Panc1 (cell line): ENCODE measurements at places on chromosomes 7 and 10. TPM values are rescaled to one million over a fixed set of nuclear protein-coding genes. Genes with fewer than 3 reads are reported as not detected.

DNA sequence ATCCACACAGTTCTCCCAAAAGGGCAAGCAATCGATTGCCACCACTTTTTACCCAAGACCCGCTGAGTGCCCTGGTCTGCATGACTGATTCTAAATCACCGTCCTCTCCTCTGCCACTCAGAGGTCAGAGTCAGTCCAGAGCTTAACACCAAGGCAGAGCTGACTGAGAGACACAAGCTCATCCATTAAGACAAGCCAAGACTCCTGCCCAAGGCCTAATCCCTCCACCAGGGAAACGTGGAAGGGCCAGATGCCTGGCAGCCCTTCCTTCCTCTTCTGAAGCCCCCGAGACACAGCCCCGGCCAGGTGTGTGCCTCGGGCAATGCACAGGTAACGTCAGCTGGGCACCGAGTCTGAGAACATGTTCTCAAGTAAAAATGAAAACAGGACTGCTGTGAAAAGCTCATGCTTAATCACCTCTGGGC, 51.7 kb downstream of the DIP2C start:
- H3K27me3 ChIP-seq, result no peaks in the 10 kb centered on the region
- no peaks in the 10 kb centered on the region for H3K4me1 ChIP-seq
- no peak for DNase-seq
- no peaks in the 10 kb centered on the region for H3K36me3 ChIP-seq

- H3K27me3 ChIP-seq, result no peaks in the 10 kb centered on the region
- H3K4me3 ChIP-seq, result no peak overlapping the region
- no peaks in the 10 kb centered on the region for H3K36me3 ChIP-seq
- no peak for DNase-seq
Measured at GRCh38 chr7:27513885-27514284, 148.8 kb downstream of the HIBADH start.

DNA sequence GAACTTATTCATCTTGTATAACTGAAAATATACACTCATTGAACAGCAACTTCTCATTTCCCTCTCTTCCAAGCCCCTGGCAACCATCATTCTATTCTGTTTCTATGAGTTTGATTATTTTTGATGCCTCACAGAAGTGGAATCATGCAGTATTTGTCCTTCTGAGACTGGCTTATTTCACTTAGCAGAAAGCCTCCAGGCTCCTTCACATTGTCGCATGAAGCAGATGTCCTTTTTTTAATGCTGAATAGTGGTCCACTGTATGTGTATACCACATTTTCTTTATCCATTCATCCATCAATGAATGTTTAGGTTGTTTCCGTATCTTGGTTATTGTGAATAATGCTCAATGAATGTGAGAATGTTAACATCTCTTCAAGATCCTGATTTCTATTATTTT, 238.2 kb upstream of the KLF14 start:
- H3K4me3 ChIP-seq, result no peak overlapping the region
- no peaks in the 10 kb centered on the region for H3K27me3 ChIP-seq
- peaks cover 9% of the 10 kb centered on the region for H3K4me1 ChIP-seq
- H3K27ac ChIP-seq, result no peak overlapping the region
- H3K36me3 ChIP-seq, result no peaks in the 10 kb centered on the region
- no peak for DNase-seq

- H3K36me3 ChIP-seq, result no peaks in the 10 kb centered on the region
- no peak for DNase-seq
- H3K27ac ChIP-seq, result no peak overlapping the region
- H3K4me3 ChIP-seq, result no peak overlapping the region
- H3K4me1 ChIP-seq, result no peaks in the 10 kb centered on the region
Measured at GRCh38 chr7:117937049-117937752, 64.0 kb upstream of the CTTNBP2 start.

- H3K4me1 ChIP-seq, result no peaks in the 10 kb centered on the region
- H3K36me3 ChIP-seq, result no peaks in the 10 kb centered on the region
- no peak overlapping the region for H3K4me3 ChIP-seq
Measured at GRCh38 chr10:20635570-20635969, 261.5 kb downstream of the NEBL start.

DNA sequence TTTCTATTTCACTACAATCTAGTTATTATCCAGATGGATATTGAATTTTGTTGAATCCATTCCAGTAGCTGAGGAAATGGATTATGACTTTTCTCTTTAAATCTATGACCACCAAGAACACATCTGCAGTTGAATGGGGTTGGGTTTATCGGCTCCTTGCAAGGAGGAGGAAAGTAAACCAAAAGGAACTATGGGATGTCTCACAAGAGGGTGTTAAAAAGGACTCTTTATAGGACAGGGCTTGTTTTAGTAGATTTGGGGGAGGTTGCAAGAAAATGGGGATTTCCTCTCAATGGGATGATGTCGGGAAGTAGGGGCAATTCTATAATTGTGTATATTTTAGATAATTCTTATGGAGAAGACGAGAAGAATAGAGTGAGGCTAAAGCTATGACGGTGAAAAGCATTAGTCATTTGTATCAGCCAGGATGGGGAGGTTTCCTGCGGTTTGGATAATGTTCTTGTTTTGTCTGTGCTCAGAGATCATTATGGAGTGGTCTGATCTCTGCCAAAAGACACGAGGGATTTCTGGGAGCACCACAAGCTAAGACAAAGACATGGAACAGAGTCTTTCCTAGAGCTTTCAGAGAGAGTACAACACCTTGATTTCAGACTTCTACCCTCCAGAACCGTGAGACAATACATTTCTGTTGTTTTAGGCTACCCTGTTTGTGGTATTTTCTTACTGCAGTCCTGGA, 5.3 kb upstream of the LRRC61 start:
- H3K4me1 ChIP-seq, result peaks cover 14% of the 10 kb centered on the region
- H3K27ac ChIP-seq, result no peak overlapping the region
- H3K27me3 ChIP-seq, result no peaks in the 10 kb centered on the region
- H3K4me3 ChIP-seq, result no peak overlapping the region
- DNase-seq, result no peak

- no peak overlapping the region for H3K4me3 ChIP-seq
- no peaks in the 10 kb centered on the region for H3K4me1 ChIP-seq
- no peak overlapping the region for H3K27ac ChIP-seq
- H3K27me3 ChIP-seq, result peaks cover 54% of the 10 kb centered on the region
Measured at GRCh38 chr10:117552156-117552631, 9.6 kb downstream of the EMX2 start.

GRCh38 chr10:53356616-53357349, 584.2 kb upstream of the MBL2 start:
- no peaks in the 10 kb centered on the region for H3K27me3 ChIP-seq
- no peak for DNase-seq
- H3K4me1 ChIP-seq, result no peaks in the 10 kb centered on the region
- no peak overlapping the region for H3K4me3 ChIP-seq
- H3K36me3 ChIP-seq, result no peaks in the 10 kb centered on the region
- no peak overlapping the region for H3K27ac ChIP-seq

DNA sequence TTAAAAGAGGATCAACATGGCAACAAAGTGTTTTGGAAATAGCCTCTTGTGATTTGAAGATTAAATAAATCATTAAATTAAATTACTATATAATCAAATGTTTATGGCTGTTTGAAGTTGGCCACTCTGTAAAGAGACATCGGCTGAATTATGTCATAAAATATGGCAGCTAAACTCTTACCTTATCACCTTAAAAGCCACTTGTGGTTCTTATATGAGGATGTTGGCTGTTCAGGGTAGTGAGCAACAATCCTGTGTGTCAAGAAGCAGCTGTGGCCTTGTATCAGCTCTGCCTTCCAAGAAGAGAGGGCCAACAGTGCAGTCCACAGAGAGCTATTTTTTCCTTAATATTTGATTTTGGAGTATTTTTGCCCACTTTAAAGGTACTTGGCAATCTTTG, 113.4 kb upstream of the CDK6 start:
- no peak overlapping the region for H3K27ac ChIP-seq
- H3K4me3 ChIP-seq, result no peak overlapping the region
- no peaks in the 10 kb centered on the region for H3K36me3 ChIP-seq
- H3K4me1 ChIP-seq, result no peaks in the 10 kb centered on the region
- DNase-seq, result no peak

CYP3A7 gene
- not detected for total RNA-seq

CCDC146 gene
- total RNA-seq, result 1.2 TPM

TRIM8 gene
- total RNA-seq, result 54.4 TPM

SLC16A12 gene
- total RNA-seq, result not detected

ELAPOR2 gene
- total RNA-seq, result 0.39 TPM

PNPLA8 gene
- 18.1 TPM for total RNA-seq
